A673 (cell line): ENCODE measurements at places on chromosomes 6 and 20. TPM values are rescaled to one million over a fixed set of nuclear protein-coding genes. Genes with fewer than 3 reads are reported as not detected.

The SOX18 gene
- total RNA-seq: 0.30 and 0.70 TPM in 2 replicates

GRCh38 chr6:55174211-55175026 is at the start of gene HCRTR2:
HCRTR2 (plus strand) TSS chr6:55174515; CDS start chr6:55174588, 73 bp downstream.
- peak; percentile 4 for DNase-seq
- peaks cover 40% of the 10 kb centered on the region for H3K27me3 ChIP-seq
- H3K4me1 ChIP-seq: no peaks in the 10 kb centered on the region
- no peak within 1 kb of the TSS for H3K4me3 ChIP-seq
- H3K27ac ChIP-seq: no peak within 1 kb of the TSS

GRCh38 chr20:23823111-23823510 is 3.4 kb downstream of the CST2 start:
- no peaks in the 10 kb centered on the region for H3K27me3 ChIP-seq
- H3K4me3 ChIP-seq: no peak overlapping the region
- no peak overlapping the region for H3K27ac ChIP-seq

The PAX1 gene
- total RNA-seq: 0.09 and 0.50 TPM in 2 replicates

The PDYN gene
- total RNA-seq: not detected in 2 replicates

GRCh38 chr6:154993026-154993425 is 2.1 kb upstream of the TIAM2 start:
- H3K27ac ChIP-seq: no peak overlapping the region
- H3K4me1 ChIP-seq: peaks cover 10% of the 10 kb centered on the region
- H3K27me3 ChIP-seq: peaks cover 8% of the 10 kb centered on the region

- H3K27me3 ChIP-seq: no peaks in the 10 kb centered on the region
- H3K27ac ChIP-seq: no peak overlapping the region
- H3K4me1 ChIP-seq: peaks cover 10% of the 10 kb centered on the region
- no peak overlapping the region for H3K4me3 ChIP-seq
- no peaks in the 10 kb centered on the region for H3K36me3 ChIP-seq
These were observed 130.0 kb upstream of the SGK1 start for GRCh38 chr6:134447883-134448387.
